ENCODE measurements at places on chromosomes 6 and 20.

DNA sequence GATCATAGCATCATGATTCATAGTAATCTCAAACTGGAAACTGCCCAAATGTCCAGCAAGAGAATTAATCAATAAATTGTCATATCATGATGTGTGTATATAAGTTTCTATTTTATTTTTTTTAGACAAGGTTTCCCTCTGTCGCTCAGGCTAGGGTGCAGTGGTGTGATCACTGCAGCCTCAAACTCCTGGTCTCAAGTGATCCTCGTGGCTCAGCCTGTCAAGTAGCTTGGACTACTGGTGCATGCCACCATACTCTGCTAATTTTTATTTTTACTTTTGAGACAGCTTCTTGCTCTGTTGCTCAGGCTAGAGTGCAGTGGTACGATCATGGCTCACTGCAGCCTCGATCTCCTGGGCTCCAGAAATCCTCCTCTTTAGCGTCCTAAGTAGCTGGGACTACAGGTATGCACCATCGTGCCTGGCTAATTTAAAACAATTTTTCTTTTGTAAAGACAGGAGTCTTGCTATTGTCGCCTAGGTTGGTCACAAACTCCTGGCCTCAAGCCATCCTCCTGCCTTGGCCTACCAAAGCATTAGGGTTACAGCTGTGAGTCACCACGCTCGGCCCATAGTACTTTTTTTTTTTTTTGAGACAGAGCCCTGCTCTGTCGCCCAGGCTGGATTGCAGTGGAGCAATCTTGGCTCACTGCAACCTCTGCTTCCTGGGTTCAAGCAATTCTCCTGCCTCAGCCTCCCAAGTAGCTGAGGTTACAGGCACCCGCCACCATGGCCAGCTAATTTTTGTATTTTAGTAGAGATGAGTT lies 8.7 kb upstream of the ATRN start:
- no peak for DNase-seq

GRCh38 chr20:2163757-2164156 lies 62.1 kb downstream of the STK35 start:
- DNase-seq = no peak

DNA sequence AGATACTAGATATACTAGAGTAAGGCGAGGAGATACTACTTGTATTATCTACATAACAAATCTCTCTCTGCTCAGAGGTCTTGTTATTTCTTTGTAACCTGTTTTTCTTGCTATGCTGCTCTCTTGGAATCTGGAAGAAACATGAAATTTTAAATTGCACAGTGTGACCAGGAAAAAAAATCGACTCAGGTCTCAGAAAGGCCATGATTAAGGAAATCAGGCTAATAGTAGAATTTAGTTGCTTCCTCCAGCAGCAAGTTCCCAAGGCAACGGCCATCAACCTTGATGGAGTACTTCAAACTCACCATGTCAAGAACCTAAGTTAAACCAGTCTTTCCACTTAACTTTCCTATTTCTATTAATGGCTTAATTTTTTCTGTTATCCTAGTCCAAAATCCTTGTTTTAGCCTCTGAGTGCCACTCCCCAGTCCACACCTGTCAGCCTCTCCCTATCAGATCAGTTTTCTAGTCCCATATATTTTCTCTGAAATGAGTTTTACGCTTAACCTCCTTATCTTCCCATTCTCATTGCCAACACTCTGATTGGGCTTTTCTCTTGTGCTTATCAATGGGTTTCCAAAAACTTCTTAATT lies 87.7 kb upstream of the BEND3 start:
- no peak for DNase-seq

DNA sequence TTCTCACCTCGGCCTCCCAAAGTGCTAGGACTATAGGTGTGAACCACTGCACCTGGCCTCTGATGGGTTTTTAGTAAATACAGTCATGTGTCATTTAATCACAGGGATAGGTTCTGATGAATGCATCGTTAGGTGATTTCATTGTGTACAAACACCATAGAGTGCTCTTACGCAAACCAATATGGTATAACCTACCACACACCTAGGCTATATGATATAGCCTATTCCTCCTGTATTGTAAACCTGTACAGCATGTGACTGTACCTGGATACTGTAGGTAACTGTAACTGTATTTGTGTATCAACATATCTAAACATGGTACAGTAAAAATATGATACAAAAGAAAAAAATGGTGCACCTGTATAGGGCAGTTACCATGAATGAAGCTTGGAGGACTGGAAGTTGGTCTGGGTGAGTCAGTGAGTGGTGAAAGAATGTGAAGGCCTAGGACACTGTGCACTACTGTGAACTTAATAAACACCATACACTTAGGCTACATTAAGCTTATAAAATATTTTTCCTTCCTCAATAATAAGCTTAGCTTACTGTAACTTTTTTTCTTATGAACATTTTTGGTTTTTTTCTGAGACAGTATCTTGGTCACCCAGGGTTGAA lies 10.0 kb downstream of the BICRAL start:
- DNase-seq = no peak

DNA sequence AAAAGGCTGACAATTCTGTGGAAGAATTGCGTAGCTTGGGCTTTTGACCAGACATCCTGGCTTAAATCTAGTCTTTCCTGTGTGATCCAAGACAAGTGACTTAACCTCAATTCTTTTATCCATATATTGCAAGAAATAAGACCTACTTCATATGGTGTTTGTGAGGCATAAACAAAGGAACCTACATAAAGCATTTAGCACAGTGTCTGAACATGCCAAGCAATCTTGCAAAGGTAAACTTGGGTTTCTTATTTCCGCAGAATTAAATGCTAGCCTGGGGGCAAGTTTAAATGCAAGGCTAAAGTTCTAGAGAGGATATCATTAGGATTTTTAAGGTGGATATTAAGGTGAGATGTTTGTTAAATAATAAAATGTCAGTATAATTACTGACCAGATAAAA lies 47.9 kb downstream of the HDDC2 start:
- DNase-seq = no peak

Measured in natural killer cell treated with Interleukin-12 subunit alpha and Interleukin-12 subunit beta and Interleukin-15 and Interleukin-18, amount 100 ng/mL, for 72 hours (primary cell).